ENCODE measurements at places on chromosomes 5 and 9.

- no peak for DNase-seq
These were observed 261.5 kb downstream of the RAB3C start for GRCh38 chr5:58844395-58844794.

GRCh38 chr5:126847826-126848251 is 70.9 kb downstream of the LMNB1 start:
- no peak for DNase-seq

DNA sequence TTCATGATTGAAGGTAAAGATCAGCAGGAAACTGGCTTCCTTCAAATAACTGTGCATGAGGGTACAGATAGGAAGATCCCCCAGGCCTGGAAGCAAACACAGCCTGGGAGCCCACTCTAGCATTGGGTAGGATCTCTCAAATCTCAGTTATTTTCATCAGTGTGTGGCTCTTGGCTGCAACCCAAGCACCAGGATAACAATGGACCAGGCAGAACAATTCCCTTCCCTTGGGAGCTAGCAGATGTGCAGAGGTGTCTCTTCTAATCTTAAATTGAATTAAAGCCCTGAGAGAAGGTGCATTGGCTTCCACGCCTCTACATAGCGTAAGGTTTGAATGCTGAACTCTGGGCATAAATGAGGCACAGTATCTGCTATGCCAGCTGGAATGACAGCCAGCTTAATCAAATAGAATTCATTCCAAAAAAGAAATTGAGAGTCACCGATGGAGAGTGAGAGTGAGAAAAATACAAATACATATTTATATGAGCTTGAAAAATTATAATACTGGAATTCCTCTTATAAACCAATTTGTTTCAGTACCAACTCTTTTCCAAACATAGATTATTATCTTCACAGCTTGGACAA is 957.3 kb downstream of the CDH12 start:
- DNase-seq = no peak

DNA sequence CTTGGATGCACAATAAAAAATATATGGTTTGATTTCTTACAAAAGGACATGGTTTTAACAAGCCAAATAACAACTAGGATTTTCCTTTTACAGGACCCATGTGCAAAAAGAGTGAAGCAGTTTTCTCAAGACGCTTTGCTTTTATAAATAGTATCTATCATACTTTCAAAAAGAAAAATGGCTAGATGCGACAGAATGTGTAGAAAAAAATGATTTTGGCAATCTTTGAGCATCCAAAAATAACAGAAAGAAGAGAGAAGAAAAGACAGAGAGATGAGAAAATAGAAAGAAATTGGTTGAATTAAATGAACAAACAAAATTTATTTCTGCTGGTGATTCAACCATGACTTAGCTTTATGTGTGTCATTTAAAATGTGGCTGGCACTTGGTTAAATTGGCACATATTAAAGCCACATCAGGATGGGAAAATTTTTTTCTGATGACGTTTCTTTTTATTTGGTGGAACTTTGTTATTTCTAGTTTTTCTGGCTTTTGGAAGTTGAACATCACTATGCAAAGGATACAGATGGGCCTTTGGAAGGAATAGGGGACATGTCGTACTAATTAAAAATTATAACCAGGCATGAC is 35.6 kb upstream of the NREP start:
- DNase-seq = no peak

DNA sequence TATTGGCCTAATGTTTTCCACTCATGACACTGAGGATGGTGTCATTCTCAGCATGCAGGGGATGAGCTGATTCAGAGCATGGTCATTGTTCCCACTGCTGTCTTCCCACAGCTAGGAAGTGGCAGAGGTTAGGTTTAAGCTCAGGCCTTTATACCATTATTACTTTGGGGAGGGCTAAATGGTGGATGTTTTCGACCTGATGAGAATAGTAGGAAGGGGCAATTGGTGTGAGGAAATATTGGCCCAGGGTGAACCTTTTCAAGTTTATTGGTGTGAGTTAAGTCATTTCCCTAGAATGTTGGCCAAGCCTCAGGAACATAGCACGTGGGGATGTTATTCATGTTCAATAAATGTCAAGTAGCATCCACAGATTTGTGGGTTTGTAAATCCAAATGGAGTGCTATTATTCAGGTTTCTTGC is 59.6 kb downstream of the ARHGAP26 start:
- no peak for DNase-seq

GRCh38 chr9:114733816-114734215 is 51.8 kb upstream of the TEX48 start:
- DNase-seq = no peak

- DNase-seq = no peak
These were observed 17.4 kb downstream of the FRMPD1 start for GRCh38 chr9:37668116-37668601.

DNA sequence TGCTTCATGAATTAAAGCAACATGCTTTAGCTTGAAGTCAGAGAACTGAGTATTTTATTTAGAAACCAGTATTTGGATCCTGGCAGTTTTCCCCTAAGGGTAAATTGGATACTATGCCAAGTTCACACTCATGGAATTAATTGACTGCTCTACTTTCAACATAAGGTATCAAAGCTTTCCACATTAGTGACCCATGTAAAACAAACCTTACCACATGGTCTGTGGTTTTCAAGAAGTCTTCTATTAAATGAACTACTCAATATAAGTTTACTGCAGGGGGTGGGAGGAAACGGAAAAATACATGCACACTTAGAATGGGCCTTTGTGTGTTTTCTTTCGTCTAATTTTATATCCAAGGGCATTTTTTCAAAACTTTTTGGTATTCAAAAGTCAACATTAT is 232.0 kb upstream of the FBXL7 start:
- DNase-seq = no peak

Measured in hematopoietic multipotent progenitor cell treated with erythropoietin and hydrocortisone succinate and interleukin-3 and kit ligand, for 4 days (in vitro differentiated cells).